Dermis microvascular lymphatic vessel endothelial cell (primary cell): ENCODE measurements at places on chromosomes 3 and 15.

DNA sequence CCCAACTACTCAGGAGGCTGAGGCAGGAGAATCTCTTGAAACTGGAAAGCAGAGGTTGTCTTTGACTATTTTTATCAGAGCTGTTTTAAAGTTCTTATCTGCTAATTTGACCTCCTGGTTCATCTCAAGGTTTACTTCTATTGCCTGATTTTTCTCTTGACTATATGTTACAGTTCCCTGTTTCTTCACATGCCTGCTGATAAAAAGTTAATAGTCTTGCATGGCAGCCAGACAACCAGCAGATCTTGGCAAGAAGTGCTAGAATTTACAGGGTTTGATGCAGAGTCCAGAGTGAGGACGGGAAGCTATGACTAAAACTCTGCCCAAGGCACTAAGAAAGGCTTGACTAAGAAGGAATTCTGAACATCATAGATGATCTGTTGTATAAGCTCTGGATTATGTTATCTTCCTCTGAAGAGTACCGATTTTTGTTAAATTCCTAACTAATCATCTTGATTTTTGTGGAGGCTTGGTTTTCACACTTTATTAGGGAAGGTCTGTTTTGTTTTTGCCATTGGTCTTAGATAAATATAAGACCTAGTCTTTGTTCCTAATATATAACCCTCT lies 85.9 kb downstream of the CHSY1 start:
- DNase-seq = no peak

GRCh38 chr3:168796339-168796738 lies 700.6 kb upstream of the GOLIM4 start:
- DNase-seq = no peak

DNA sequence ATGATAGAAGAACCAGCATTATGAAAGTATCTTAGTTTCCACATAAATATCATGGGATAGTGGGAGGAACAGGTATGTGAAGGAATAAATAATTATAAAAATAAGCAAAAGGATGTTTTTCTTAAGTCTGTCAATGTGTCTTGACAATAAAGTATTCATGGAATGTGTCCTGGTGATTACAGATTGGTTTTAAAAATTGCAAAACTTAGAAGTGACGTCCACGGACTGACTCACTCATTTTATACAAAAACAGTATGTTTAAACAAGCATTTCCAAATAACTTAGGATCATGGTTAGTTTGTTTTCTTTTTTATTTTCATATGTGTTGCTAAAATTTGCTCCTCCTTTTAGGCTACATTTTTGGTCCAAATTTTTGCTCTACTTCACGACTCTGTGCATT lies 687.0 kb upstream of the NECTIN3 start:
- DNase-seq = peak; percentile 16

DNA sequence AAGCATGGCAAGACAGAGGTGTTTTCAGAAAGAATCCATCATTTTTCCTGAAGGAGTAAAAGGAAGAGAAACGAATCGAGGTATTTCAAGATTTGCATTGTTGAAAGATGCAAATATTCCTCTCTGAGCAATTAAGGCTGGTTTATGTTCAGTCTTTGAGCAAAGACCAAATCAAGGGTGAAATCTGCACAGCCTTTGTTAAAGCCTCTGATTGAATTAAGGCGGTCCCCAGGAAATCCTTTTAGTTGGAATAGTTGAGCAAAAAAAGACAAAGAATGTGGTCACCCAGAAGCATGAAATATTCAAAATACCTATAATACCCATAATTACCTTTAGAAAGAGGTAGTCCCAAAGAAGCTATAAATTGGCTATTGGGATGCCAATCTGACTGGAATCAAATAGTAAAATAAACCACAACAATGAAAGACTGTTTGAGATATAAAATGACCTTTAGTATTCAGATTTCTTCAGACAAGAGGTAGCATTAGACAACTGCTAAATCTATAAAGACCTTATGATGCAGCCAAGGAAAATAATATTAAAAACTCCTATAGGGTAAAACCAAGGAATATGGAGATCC lies 1218.1 kb downstream of the ROBO2 start:
- DNase-seq = no peak

GRCh38 chr15:91882858-91883586 lies 29.5 kb downstream of the SLCO3A1 start:
- DNase-seq = no peak

DNA sequence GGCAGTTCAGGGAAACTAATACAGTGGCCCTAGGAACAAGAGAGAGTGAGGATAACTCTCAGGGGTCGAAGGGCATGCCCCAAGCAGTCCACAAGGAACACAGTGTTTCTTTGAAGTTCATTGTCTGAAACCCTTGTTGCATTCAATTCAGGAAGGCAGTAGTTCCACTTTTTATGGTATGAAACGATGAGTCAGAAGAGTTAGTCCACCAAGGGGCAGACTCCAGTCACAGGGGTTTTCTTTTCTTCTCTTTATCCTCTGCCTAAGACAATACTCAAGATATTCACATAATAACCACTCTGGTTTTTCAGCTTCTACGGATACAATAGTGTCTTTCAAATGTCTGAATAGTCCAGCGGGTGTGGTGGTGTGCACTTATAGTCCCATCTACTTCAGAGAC lies 23.7 kb upstream of the TICRR start:
- DNase-seq = no peak

- peak; percentile 18 for DNase-seq
Measured at GRCh38 chr15:100919481-100920405, 586 bp downstream of the LRRK1 start.

DNA sequence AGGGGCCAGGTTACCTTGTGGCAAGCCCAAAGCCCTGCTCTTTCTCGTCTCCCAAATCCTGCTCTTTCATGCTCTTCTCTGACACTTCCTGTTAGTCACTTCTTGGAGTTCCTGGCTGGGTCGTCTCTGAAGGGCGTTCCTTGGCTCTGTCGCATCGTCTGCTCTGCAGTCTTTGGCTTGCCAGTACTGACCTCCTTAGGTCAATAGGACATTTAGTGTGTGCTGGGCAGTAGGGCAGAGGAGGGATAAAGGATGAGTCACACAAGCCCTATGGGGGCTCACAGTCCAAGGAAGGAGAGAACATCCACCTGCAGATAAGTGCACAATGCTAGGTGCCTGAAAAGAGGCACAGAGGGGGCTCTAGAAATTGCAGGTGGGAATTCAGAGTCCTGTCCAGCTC lies 87.5 kb downstream of the FAM43A start:
- no peak for DNase-seq

GRCh38 chr15:87817553-87817952 lies 439.0 kb downstream of the NTRK3 start:
- no peak for DNase-seq

DNA sequence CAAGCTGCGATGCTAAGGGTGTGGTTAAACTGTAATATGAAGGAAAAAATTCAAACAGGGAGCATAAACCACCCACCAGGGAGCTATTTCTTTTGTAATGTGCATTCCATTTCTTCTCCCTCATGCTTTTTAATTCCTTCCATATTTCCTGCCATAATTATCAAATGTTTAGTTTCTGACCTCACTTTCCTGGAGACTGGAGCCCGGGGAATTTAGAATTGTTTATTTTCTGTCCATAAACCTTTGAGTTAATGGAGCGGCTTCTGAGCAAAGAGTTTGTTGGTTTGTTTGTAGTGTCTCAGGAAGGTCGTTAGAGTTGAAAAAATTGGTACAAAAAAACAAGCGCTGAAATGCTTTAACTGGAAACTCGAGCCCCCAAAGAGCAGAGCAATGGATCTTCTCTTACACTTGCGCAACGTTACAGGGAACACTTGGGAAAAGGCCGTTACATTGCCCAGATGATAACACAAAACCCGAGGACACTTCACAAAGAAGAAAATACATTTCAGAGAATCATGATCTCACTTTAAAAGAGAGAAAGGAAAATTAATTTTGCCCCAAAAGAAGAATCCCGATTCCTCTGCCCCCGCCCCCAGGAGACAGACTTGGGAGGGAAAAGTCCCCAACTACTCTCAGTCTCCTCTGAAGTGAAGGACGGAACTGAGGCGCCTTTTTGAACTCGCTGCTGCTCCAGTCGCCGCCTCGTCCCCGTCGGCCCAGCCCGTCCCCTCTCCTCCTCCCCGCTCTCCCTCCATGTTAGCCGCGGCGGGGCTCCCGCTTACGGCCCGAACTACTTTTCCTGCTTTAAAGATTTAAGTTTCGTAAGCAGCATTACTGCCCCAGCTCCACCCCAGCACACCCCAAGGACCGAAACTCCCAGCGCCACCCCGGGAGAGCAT lies 842 bp downstream of the FSTL1 start:
- peak; percentile 49 for DNase-seq
